Lower leg skin (tissue), 4 donors: ENCODE measurements at places on chromosomes 6 and 20. TPM values are rescaled to one million over a fixed set of nuclear protein-coding genes. Genes with fewer than 3 reads are reported as not detected.

SLC26A8 gene
- not detected for total RNA-seq

SNTA1 gene
- 14.5 TPM for total RNA-seq

PSMA7 gene
- total RNA-seq = 240 TPM

SMOC2 gene
- total RNA-seq = 12.9 TPM
